ENCODE measurements at places on chromosomes 2 and 18.
A peak's percentile ranks its signal among the peaks of the same experiment; 100 is the strongest.

GRCh38 chr2:131431336-131431735 lies 44.6 kb upstream of the TUBA3D start:
- H3K27me3 ChIP-seq, result peaks cover 18% of the 10 kb centered on the region
- no peak for DNase-seq
- H3K4me3 ChIP-seq, result no peak overlapping the region
- no peak overlapping the region for H3K27ac ChIP-seq
- peaks cover 2% of the 10 kb centered on the region for H3K36me3 ChIP-seq

- no peaks in the 10 kb centered on the region for H3K36me3 ChIP-seq
- DNase-seq, result no peak
- no peaks in the 10 kb centered on the region for H3K4me1 ChIP-seq
- no peak within 1 kb of the TSS for H3K27ac ChIP-seq
Measured at GRCh38 chr18:60372596-60372995, at the start of gene MC4R. Gene MC4R, minus strand, starts transcription at chr18:60372775. Its CDS starts 426 bp downstream, at chr18:60372349.

GRCh38 chr18:57438743-57439608 lies 3.8 kb downstream of the ONECUT2 start:
- peaks cover 39% of the 10 kb centered on the region for H3K27me3 ChIP-seq
- no peak for DNase-seq
- H3K36me3 ChIP-seq, result peaks cover 6% of the 10 kb centered on the region
- peak overlapping the region; percentile 46 for H3K27ac ChIP-seq

DNA sequence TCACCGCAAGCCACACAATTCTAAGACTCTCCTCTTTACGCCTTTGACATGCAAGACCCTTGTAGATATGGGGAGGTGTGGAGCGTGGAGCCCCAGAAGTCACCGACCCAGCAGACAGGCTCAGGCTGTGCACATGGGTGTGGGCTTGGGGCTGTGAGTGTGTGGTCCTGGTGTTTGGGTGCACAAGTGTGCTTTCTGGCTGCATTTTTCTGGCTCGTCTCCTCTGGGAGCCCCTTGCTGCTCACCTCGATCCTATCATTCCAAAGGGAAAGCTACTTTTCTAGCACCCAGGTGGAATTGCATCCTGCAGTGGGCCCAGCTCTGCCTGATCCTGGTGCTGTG lies 143.0 kb downstream of the ACOXL start:
- H3K4me1 ChIP-seq, result peaks cover 5% of the 10 kb centered on the region
- no peak overlapping the region for H3K27ac ChIP-seq
- no peak for DNase-seq
- peaks cover 4% of the 10 kb centered on the region for H3K36me3 ChIP-seq
- peaks cover 10% of the 10 kb centered on the region for H3K27me3 ChIP-seq

GRCh38 chr18:29169599-29169998 lies 992.7 kb upstream of the CDH2 start:
- DNase-seq, result no peak
- no peak overlapping the region for H3K27ac ChIP-seq
